CD4-positive, alpha-beta T cell treated with Interleukin-15 for 1 hour (primary cell): ENCODE measurements at places on chromosomes 5 and 9.

GRCh38 chr9:134872482-134873231 is 8.0 kb upstream of the FCN2 start:
- DNase-seq: no peak

GRCh38 chr5:19605846-19606407 is 382.1 kb downstream of the CDH18 start:
- no peak for DNase-seq

DNA sequence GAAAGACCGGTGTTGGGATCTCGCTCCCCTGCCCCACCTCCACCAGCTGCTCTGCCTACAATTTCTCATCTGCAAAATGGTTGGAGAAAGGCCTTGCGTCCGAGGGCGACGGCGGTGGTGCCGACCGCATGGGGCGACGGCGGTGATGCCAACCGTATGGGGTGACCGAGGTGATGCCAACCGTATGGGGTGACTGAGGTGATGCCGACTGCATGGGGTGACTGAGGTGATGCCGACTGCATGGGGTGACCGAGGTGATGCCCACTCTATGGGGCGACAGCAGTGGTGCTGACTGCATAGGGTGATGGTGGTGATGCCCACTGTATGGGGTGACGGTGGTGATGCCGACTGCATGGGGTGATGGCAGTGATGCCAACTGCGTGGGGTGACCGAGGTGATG is 171.0 kb downstream of the OLFM1 start:
- no peak for DNase-seq

- no peak for DNase-seq
Observed at GRCh38 chr5:74167206-74167929, 473.2 kb downstream of the ENC1 start.

- DNase-seq: no peak
Observed at GRCh38 chr9:93940951-93941350, 14.2 kb downstream of the BARX1 start.

DNA sequence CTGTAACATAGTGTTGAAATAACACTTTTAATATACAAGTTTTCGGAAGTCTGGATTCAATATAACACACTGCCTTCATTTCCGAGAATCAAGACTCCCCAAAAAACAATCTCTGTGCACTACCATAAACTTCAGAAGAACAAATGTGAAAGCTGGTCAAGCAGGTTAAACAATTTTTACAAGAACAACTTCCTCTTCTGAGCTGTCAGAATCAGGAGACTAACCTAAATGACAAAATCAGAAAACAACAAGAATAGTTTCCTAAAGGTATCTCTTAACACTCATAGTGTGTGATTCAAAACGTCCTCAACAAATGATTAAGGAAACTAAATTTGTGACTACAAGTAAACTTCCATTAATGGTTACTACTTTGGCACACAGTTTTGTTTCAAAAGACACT is 11.6 kb downstream of the C9orf72 start:
- DNase-seq: no peak

DNA sequence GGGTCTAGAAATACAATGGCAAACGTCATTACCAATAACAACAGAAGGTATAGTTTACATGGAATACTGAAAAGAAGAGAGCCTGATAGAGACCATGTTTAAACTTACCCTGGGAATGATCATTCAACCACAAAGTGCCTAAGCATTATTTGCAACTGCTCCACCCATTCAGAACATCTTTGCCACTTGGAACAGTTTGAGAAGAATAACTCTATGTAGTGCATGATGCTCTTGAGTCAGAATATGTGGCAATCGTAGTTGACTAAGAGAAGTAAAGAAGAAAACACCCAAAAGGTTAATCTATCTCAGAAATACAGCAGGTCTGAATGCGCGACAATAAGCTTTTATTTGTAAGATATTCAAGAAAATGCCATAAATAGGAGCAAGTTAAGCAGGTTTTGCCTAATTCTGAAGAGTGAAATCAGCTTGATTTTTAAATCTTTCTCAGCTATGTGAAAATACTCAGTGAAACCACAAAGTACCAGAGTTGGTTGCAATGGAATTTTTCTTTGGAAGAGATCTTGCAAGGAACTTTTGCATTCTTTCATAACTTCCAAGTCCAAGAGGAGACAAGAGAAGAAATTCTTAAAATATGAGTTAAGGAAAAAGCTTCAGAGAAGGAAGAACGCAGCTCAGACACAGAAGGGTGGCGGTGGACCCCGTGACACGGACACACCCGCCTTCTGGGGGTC is 64.3 kb downstream of the HABP4 start:
- DNase-seq: no peak

DNA sequence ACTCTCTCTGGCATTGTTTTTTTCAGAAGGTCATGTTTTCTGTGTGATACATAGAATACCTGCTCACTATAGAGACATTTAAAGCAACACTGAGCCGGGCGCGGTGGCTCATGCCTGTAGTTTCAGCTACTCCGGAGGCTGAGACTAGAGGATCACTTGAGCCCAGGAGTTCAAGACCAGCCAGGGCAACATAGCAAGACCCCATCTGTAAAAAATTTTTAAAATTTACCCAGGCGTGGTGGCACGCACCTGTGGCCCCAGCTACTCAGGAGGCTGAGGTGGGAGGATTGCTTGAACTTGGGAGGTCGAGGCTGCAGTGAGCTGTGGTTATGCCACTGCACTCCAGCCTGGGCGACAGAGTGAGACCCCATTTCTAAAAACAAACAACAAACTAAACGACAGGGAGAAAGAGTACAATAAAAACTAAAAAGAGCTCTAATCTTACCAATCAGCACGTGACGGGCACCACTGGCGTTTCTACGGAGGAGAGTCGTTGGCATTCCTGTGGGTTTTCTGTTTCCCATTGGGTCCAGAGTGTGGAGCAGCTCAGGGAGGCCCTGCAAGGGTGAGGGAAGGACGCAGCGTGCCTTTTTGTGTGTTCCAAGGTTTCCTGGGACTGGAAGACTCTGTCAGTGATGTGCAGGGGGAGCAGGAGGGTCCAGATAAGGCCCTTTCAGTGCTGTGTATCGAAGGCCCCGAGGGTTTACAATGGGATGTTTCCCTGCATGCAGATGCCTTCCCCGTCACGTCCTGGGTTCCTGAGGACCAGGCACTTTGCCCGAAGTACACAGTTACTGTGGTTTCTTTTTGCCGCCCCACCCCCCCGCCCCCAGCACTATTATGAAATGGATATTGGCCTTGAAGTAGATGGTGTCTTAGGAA is 7.2 kb upstream of the RNU6ATAC start:
- no peak for DNase-seq

DNA sequence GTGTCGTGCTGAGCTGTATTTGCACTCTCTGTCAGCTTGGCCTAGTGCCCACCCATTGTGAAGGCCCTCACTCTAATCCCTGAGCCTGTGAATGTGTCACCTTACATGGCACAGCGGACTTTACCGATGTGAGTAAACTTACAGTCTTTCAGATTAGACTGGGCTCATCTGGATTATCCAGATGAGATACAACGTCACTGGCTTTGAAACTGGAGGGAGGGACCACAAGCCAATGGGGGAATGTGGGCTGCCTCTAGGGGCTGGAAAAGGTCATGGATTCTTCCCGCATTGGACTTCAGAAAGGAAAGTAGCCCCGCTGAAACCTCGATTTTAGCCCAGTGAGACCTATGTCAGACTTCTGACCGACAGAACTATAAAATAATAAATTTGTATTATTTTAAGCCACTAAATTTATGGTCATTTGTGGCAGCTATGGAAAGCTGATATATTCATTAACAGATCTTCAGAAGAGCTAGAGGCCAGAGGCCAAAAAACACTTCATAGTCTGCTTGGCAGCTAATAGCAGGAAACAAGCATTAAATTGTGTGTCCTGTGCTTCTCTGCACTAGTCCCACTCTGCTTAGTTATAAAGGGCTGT is 139.0 kb upstream of the GAS1 start:
- DNase-seq: no peak

DNA sequence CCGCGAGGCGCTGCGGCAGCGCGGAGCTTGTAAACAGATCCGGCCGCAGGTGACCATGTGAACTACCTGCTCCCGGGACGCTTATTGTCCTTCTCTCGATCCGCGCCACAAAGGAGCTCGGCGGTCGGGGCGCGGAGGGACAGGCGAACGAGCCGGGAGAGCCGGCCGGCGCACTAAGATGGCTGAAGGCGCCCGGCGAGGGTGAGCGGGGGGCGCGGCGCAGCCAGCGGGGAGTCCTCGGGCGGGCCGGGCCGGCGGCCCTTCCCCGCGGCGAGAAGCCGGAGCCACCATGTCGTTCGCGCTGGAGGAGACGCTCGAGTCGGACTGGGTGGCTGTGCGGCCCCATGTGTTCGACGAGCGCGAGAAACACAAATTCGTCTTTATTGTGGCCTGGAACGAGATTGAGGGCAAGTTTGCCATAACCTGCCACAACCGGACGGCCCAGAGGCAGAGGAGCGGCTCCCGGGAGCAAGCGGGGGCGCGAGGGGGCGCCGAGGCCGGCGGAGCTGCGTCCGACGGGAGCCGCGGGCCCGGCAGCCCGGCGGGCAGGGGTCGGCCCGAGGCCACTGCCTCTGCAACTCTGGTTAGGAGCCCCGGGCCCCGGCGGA is 535 bp downstream of the JMY start:
- no peak for DNase-seq

GRCh38 chr9:84490206-84490841 is 149.8 kb upstream of the SLC28A3 start:
- no peak for DNase-seq

GRCh38 chr5:999032-999501 is 9.5 kb upstream of the NKD2 start:
- peak; percentile 6 for DNase-seq

GRCh38 chr5:136051486-136052220 is 22.9 kb downstream of the TGFBI start:
- DNase-seq: no peak

GRCh38 chr9:38316166-38316780 is 76.2 kb upstream of the ALDH1B1 start:
- no peak for DNase-seq

GRCh38 chr9:100072805-100073204 is 26.0 kb downstream of the ERP44 start:
- DNase-seq: no peak

DNA sequence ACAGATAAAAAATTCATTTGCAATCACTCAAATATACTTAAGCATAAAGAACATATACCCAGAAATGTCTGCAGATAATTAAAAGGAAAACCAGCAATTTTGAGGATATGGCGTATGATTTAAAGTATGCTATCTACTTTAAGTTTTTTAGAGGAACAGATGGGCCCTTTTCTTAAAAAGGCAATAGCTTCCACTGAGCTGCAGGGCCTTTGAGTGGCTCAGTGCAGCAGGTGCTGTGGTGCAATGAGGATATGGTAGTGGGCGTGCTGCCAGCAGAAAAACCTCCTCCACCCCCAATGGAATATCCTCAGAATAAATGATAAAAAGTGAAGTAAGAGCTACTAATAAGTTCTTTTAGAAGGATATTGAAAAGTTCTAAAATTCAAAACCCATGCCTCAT is 814.5 kb downstream of the MTRR start:
- DNase-seq: no peak

DNA sequence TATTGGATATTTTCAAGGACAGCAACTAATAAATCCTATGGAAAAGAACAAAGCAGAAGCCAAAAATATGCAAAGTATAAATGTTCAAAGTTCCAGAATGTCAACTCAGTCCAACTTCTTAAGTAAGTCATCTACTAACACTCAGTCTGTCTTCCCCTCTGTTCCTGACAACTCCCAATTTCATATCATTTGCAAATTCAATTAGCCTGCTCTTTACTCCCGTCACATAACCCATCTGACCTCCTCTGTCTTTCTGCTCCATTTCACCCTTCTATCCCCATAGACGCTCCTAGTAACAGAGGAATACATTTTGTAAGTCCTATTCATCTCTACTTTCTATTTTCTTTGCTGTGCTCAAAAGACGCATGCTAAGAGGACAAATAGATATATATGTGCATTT is 659.8 kb upstream of the MEF2C start:
- no peak for DNase-seq

GRCh38 chr9:120331913-120332312 is 248.1 kb downstream of the CDK5RAP2 start:
- DNase-seq: no peak

DNA sequence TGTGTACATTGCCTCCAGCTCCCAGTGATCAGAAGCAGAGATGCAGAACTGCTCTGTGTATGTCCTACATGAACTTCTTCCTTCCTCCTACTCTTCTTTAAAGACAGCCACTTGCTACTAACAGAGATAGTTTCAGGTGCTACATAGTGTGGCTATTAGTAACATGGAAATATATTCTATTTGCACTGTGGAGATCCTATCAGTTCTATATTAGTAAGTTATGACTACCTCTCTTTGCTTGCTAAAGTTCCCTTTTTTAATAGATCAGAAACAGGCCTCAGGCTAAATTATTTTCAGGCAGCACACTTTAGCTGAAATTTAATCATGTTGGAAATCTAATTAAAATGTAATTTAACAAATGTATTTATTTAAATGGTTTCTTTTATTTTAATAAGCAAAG is 64.4 kb upstream of the TNFSF8 start:
- no peak for DNase-seq

- no peak for DNase-seq
Observed at GRCh38 chr9:112437406-112437805, 49.2 kb upstream of the KIAA1958 start.

GRCh38 chr5:62938927-62939326 is 360.3 kb downstream of the LRRC70 start:
- DNase-seq: no peak
